CD8-positive, alpha-beta memory T cell (primary cell): ENCODE measurements at places on chromosomes 2 and 18. TPM values are rescaled to one million over a fixed set of nuclear protein-coding genes. Genes with fewer than 3 reads are reported as not detected.

GRCh38 chr2:127528487-127528886, 2.2 kb upstream of the IWS1 start:
- no peak overlapping the region for H3K4me3 ChIP-seq
- no peaks in the 10 kb centered on the region for H3K36me3 ChIP-seq
- H3K4me1 ChIP-seq = peaks cover 15% of the 10 kb centered on the region
- no peaks in the 10 kb centered on the region for H3K27me3 ChIP-seq
- H3K27ac ChIP-seq = no peak overlapping the region

GRCh38 chr2:51028829-51029228, 3.1 kb downstream of the NRXN1 start:
- no peak overlapping the region for H3K27ac ChIP-seq
- H3K4me3 ChIP-seq = no peak overlapping the region
- no peaks in the 10 kb centered on the region for H3K27me3 ChIP-seq
- DNase-seq = no peak
- H3K36me3 ChIP-seq = no peaks in the 10 kb centered on the region

DNA sequence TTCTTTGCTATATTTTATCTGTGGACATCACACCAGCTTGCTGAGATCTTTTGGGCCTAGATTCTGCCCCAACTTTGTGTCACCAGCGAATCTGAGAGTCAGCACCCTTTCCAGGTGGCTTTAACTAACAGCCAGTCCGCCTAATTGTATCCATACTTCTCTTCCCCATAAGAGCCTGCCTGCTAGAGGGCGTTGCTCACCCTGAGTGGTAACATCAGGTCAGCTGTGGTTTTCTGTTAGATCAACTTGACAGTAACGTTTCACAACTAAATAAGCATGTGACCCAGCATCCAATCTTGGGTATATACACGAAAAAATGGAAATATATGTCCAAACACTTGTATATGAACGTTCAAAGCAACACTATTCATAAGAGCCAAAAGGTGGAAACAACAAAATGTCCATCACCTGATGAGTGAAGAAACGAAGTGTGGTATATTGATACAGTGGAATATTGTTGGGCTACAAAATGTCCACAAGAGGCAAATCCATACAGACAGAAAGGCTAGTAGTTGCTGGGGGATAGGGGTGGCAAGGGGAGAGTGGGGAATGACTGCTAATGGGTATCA, 24.9 kb downstream of the EFHD1 start:
- DNase-seq = no peak
- no peaks in the 10 kb centered on the region for H3K27me3 ChIP-seq
- no peak overlapping the region for H3K4me3 ChIP-seq
- no peaks in the 10 kb centered on the region for H3K4me1 ChIP-seq

DNA sequence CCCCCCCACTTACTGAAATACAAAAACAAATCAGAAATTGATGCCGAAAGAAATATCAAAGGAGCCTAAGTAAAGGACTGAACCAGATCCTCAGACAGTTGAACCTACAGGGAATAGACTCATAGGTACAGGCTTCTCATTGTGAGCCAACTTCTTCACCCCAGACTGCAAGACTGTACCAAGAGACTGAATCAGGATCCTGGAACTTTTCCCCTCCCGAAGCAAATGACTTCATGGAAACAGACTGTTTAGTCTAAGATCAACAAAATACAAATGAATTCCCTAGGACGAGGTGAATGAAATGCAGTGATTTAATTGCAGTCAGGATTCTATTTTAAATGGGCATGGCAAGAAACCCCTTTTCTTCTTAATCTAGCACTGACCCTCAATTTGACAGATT, 53.6 kb upstream of the RNF152 start:
- H3K36me3 ChIP-seq = no peaks in the 10 kb centered on the region
- H3K4me1 ChIP-seq = peaks cover 10% of the 10 kb centered on the region
- no peaks in the 10 kb centered on the region for H3K27me3 ChIP-seq
- no peak overlapping the region for H3K27ac ChIP-seq
- no peak for DNase-seq

DNA sequence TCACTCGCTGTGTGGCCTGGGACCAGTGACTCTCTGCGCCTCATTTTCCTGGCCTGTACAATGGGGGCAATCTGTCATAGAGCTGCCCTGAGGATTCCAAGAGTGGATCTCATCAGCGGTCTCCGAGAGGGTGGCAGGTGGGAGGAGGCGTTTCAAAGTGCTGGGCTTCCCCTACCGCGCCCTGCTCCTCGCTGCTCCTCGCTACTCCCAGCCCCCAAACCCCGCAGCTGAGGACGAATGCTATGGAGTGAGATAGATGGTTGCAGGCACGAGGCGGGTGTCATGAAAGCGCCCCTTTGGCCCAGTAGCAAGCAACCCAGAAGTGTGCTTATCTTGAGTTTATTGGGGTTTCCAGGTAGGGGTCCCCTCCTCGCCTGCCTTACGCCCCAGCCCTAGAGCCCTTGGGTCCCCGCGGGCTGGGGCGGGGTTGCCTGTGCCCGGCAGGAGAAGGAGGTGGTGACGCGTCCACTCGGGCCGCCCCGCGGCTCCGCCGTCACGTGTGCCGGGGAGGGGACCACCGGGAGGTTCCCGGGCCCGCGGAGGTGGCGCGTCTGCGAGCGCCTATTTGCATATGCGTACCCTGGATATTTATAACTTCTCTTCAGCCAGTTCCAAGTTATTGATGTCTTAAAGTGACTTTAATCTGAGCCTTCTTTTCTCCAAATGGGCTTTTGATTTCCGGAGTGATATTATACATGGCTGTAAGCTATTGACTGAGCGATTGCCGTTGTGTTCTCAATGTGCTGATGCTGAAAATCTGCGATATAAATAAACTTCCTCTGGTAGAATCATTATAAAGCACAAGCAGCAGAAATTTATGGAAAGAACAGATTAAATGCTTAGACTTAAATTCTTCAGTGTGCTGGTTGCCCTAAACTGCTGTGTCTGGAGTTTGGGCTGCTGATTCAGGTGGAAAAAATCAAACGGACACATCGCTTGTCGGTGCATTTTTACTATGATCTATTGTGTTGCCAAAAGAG, 263.7 kb downstream of the ATAD2B start:
- H3K4me1 ChIP-seq = no peaks in the 10 kb centered on the region
- no peak overlapping the region for H3K27ac ChIP-seq
- H3K36me3 ChIP-seq = no peaks in the 10 kb centered on the region
- DNase-seq = no peak

DNA sequence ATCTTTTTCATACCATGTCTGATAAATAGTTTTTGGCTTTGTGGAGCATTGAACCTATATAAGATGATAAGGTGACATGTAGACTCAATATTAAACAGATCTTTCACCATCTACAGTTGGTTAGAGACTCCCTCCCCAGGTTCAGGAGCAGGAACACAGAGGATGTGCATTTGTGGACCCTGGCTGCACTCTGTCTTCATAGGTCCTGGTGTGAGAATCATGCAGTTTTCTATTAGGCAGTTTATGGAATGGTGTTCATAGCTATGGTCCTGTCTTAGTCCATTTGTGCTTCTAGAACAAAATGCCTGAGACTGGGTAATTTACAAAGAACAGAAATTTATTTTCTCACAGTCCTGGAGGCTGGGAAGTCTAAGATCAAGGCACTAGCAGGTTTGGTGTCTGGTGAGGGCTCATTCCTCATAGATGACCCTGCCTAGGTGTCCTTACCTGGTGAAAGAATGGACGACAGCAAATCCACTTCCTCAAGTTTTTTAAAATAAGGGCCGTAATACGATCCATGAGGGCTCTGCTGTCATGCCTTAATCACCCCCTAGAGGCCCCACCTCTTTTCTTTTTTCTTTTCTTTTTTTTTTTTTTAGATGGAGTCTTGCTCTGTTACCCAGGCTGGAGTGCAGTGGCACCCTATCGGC, 35.3 kb upstream of the FAM98A start:
- no peak overlapping the region for H3K4me3 ChIP-seq
- no peaks in the 10 kb centered on the region for H3K27me3 ChIP-seq
- no peaks in the 10 kb centered on the region for H3K4me1 ChIP-seq

DNA sequence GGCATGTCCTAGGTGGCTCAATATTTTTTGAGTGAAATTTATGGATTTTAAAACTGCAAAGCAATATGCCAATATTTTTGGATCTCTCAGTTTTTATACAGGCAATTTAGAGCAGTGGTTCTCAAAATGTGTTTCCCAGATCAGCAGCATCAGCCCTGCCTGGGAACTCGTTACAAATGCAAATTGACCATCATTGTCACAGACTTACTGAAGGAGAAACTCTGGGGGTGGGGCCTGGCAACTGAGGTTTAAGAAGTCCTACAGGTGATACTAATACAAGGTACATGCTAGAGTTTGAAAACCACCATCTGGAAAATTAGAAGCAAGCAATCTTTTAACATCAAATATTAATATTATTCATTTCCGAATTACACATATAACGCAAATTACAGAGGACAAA, 215.6 kb upstream of the PID1 start:
- H3K4me1 ChIP-seq = no peaks in the 10 kb centered on the region
- H3K4me3 ChIP-seq = no peak overlapping the region
- H3K36me3 ChIP-seq = no peaks in the 10 kb centered on the region
- no peak overlapping the region for H3K27ac ChIP-seq
- no peaks in the 10 kb centered on the region for H3K27me3 ChIP-seq

CCDC141 gene
- total RNA-seq = 1.6 TPM

PAX8 gene
- 2.3 TPM for total RNA-seq

DUSP19 gene
- 3.6 TPM for total RNA-seq

CD8B gene
- 273 TPM for total RNA-seq

WDR33 gene
- 84.8 TPM for total RNA-seq

MTCL1 gene
- 1.0 TPM for total RNA-seq

ERLEC1 gene
- 25.4 TPM for total RNA-seq
